Stimulated activated CD4-positive, alpha-beta T cell treated with anti-CD3 and anti-CD28 coated beads, Interleukin-1b, Interleukin-23, amount 100 ng/mL, for 1 hour (primary cell): ENCODE measurements at places on chromosomes 4 and X.

- no peak for DNase-seq
Measured at GRCh38 chr4:80413086-80413485, 77.6 kb downstream of the CFAP299 start.

DNA sequence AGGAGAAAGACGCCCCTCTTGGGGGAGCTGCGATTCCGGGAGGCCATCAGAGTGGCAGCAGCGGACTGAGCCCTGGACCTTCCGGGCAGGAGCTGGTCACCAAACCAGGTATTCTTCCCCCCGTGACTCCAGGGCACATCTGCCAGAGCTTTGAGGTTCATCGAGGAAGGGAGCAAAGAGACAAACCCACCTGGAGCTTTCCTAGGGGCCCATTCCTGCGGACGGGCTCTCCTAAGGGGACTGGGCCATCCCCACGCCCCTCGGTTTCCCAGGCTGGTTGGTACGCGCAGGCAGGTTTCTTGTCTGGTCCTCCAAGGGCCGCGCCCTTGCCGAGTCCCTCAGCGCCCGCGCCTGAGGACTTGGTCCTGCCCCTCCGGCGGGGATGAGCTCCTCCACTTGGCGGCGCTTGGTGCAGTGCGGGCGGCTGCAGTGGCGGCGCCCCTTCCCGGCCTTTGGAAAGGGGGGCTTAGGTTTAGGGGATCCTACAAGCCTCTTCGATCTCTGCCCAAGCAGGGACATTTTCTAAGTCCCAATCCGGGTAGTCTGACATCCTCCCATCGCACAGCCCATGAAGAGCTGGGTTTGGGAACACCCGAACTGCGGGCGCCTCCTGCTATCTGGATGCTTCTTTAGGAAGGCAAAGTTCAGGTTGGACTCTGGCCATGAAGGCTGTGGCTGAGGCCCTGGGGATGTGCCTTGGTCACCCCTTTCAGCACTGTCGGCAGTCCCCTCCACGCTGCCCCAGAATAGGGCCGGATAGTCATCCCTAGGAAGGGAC lies 538 bp downstream of the STBD1 start:
- no peak for DNase-seq

DNA sequence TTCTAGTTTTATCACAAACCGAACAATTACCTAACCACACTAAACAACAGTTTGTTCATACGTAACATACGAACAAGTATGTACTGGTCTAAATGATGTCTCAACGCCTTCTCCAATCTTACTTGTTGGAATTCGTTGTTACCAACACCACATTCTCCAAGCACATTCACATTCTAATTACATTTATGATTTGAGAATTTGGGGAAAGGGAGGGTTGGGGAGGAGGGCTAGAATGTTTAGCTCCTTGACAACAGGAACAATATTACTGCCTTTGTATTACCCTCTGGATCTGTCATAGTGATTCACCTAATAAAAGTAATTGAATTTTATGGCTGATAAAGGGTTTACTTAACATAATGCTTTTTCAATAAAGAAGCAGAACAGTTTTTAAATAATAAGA lies 24.4 kb downstream of the LCORL start:
- DNase-seq = no peak

- no peak for DNase-seq
Measured at GRCh38 chr4:94127707-94128328, 79.8 kb upstream of the SMARCAD1 start.

GRCh38 chr4:110071466-110071865 lies 126.9 kb downstream of the ELOVL6 start:
- no peak for DNase-seq

DNA sequence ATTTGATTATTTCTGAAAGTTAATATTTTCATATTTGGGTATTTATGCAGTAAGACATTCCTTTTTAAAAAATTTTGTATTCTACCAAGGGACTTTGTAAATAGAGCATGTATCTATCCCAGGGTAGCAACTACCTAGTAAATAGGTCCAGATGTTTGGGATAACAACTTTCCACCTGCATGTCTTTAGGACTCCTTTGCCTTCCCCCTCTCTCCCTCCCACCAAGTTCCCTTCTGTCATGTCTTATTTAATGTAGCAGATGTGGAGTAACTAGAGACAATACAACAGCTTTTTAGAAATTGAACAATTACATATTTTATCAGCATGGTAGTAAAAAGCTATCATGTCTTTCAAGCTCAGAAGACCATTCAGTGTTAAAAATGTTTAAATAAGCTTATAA lies 821.0 kb downstream of the C4orf33 start:
- no peak for DNase-seq

GRCh38 chr4:33085709-33086108 lies 2365.5 kb downstream of the PCDH7 start:
- DNase-seq = no peak

GRCh38 chr4:147714575-147715401 lies 17.1 kb upstream of the ARHGAP10 start:
- no peak for DNase-seq

- no peak for DNase-seq
Measured at GRCh38 chr4:68375667-68376559, 26.0 kb upstream of the YTHDC1 start.

GRCh38 chr4:158652920-158653319 lies 18.8 kb downstream of the C4orf46 start:
- no peak for DNase-seq

GRCh38 chrX:51459125-51459524 lies 37.3 kb downstream of the NUDT11 start:
- no peak for DNase-seq

DNA sequence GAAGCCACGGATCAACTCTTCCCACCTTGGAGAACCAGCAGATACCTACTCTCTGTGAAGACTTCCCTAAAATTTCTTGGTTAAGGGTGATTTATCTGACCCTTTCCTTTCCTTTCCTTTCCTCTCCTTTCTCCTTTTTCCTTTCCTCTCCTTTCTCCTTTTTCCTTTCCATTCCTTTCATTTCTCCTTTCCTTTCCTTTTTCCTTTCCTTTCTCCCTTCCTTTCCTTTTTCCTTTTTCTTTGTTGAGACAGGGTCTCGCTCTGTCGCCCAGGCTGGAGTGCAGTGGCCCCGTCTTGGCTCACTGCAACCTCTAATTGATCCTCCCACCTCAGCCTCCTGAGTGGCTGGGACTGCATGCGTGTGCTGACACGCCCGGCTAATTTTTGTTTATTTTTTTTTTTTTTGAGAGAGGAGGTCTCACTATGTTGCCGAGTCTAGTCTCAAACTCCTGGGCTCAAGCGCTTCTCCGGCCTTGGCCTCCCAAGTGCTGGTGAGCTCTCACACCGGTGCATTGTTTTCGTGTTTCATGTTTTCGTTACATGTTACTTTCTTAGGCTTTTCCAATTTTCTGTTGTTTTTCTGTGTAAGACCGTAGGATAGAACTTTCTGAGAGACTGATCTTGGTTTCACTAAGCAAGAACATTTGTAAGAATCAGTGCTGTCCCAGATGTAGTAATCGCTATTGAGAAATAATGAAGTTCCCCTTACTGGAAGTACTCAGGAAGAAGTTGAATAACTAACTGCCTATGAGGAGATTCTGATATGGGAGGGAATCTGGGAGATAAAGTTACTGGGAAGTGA lies 2.0 kb downstream of the TMEM165 start:
- no peak for DNase-seq

DNA sequence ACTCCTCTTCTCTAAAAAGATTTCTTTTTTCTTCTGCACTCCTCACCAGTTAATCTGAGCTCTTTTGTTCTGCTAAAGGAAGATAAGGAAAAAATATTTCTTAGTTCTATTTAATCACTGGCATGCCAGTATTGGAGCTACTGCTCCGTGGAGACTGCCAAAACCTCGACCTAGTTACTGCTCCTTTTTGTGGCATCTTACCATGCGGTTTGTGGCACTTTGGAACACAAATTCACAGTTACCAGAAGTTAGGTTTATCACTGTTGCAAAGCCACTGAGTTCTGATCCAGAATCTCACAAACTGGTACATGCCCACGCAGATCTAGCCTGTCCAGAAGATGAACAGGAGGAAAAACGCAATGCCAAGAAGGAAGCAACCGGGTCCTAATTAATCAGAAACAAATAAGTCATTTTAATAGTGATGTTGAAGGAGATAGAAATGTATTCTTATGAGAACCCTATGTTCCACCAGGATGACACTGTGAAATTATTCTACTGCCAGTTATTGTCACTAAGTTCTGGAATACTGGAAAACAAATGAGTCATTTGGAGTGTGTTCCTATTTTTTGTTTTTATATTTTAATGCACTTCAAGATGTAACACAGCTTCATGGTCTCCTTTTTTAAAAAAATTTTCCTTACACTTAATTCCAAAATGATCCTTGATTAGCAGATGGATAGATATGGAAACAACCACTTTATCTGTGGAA lies 106.7 kb upstream of the GK2 start:
- no peak for DNase-seq

GRCh38 chr4:155578726-155579370 lies 87.8 kb upstream of the GUCY1A1 start:
- DNase-seq = no peak

- DNase-seq = no peak
Measured at GRCh38 chrX:155270969-155271368, 6.7 kb upstream of the RAB39B start.

DNA sequence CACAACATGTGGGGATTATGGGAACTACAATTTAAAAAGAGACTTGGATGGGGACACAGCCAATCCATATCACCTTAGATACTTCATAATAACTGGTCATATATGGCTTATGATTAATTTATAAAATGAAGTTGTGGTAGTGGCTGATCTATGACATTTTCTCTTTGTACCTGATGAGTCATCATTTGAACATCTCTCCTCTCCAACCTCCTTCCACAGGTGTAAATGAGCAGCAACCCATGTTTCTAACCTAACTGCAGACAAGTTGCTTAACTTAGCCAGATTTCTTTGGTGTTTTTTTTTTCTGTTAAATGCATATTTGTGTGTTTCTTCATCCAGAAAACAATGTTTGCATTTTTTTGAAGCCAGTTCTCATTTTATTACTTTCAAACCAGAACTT lies 42.6 kb downstream of the SPANXA2 start:
- no peak for DNase-seq

DNA sequence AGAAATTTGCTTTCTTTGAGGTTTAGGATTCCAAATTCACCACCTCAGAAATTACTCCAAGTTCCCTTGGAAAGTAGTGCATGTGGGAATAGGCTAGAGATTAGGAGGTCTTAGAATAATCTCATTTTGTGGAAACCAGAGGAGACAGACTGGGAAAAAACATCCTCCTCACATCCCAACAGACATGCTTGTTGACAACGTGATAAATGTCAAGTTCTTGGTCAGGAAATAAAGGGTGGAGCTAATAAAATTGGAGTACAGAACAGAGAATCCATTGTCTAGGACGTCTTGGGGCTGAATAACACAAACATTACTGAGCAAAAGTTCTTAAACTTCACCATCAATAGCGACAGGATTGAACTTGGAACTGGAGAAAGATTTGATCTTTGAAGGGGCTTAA lies 233.4 kb downstream of the PABPC4L start:
- DNase-seq = no peak

DNA sequence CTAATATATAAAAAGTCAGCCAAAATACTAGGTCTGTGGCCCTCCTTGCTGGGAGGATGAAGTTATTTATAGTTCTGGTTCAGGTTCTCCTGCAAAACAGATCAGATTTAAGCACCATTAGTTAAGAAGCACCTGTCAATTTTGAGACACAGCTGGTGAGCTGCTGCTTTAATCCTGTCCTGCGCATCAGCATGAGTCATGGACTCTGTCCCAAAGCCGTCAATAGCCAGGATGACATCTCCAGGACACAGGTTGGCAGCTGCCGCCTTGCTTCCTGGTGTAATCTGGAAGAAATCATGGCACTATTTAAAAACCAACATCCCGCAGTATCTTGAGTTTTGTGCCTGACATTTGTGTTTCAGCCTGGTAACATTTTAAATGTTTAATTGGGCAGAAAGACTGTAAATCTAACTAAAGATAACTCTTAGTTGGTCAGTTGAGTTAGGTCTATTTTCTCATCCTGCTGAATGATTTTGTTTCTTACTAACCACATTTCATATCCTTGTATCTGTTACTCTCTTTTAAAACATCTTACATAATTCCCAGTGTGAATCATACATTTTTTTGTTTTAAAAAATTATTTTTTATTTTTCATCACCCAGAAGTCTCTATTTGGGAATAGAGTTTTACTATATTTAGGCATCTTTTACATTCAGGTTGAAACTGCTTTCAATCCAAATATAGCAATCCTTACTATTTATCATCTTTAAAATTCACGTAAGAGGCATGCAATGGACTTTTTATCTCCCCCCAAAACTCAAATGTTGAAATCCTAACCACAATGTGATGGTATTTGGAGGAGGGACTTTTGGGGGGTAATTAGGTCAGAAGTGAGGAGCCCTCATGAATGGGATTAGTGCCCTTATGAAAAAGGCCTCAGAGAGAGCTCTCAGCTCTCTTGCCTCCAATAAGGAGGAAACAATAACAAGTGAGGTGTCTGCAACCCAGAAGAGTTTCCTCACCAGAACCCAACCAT lies 10.1 kb downstream of the PDLIM3 start:
- no peak for DNase-seq

- DNase-seq = no peak
Measured at GRCh38 chr4:174423257-174423944, 98.9 kb downstream of the HPGD start.

DNA sequence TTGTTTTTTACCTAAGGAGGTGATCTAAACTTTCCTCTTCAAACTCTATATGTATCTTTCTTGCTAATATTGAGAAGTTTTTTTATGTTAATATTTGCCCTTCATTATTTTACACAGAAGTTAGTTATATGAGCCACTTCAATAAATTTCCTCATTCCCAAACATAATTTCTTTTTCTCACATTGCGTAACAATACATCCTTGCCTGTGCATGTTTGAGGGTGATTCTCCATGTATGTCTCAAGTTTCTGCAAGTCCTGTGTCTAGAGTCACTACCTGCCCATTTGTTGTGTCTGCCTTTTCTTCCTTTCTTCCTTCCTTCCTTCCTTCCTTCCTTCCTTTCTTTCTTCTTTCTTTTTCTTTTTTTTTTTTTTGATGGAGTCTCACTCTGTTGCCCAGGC lies 2057.9 kb downstream of the PCDH7 start:
- DNase-seq = no peak

DNA sequence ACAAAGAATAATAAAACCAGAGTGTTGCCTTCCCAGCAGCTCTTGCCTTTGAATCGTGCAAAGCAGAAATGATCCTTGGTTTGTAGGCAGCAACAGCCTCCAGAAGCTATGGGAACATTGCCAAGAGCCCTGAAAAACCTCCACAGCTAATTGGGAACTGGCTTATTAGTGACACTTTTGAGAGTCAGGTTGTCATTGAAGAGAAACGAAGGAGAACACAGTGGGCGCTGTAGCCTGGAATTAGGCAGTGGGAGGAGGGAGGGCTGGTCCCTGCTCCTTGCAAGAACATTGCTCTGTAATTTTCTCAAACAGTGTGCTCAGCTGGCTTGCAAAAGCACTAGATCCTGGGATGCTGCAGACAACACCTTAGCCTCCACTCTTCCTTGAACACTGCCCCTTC lies 331.5 kb upstream of the EMCN start:
- no peak for DNase-seq

GRCh38 chr4:10094841-10095240 lies 21.8 kb downstream of the WDR1 start:
- no peak for DNase-seq

DNA sequence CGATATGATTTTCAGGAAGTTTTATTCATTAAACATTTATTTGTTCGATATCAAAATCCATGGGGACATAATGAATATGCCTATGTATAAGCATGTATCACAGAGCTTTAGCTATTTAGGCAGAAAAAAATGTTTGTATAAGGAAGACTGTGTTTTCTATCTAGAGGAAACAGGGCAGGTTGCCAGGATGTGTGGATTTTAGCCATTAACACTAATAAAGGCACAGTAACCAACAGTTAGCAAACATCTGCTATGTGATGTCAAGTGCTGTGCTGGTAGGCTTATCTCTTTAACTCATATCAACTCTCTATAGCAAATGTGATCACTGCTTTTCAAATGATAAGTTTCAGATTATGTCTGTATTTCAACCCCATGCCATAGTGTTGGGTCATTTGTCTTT lies 708.9 kb upstream of the HS3ST1 start:
- no peak for DNase-seq
